ENCODE measurements at places on chromosomes 16 and 17.

DNA sequence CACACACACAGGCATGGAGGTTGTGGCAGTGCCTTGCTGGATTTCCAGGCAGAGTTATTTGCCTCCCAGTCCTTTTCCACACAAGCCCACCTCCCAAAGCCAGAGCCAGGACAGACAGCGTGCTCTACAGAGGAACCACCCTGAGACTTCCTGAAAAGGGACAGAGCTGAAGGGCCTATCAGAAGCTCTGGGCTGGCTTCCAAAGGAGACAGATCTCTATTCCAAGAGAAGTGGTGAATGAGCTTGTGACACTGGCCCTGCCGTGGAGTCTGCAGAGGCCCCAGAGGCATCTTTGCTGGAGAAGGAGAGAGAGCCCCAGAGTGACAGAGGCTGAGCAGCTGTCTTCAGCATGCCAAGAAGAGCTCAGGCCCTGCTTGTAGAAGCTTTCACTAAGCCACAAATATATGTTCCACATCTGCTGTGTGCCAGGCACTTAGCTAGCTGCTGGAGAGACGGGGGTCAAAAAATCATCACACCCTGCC is 8.3 kb upstream of the LPCAT2 start:
- DNase-seq, result peak; percentile 46

- no peak for DNase-seq
Measured at GRCh38 chr16:75248536-75249380, 2.7 kb downstream of the BCAR1 start.

DNA sequence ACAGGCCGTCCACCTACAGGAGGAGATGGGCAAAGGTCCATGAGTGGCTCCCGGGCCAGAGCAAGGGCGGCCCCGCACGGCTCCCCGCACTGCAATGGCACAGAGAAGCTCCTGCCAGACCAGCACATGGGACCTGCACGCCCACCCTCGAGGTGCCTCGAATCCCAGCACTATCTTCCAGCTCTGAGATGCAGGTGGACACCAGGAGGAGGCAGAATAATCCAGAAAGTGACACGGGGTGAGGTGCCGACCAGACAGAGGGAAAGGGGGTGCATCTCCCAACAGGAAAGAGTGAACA is 26.5 kb upstream of the C16orf95 start:
- DNase-seq, result no peak

DNA sequence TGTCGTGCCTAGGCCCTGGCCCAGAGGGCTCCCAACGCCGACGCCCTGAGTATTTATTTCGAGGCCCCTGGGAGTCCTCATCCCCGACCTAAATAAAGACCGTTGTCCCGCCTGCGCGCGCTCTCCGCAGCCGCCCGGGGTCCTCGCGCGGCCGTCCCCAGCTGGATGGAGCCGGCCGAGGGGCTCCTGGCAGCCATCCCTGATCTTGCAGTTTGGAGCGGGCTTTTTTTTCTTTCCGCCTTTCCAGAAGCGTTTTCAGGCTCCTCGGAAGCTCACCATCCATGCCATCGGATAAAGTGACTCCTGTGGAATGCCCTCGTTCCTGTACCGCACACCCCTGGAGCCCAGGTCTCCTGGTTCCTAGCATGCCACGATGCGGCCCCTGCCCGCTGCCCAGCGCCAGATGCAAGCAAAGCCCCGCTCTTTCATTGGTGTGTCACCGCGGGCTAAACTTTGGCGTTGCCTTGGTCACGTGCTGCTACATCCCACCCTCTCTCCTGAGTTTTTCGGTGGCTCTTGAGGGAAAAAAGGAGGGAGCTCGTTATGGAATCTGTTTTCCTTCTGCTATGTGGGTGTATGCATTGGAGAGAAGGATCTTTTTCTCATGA is 716 bp downstream of the TMEM94 start:
- DNase-seq, result peak; percentile 72

DNA sequence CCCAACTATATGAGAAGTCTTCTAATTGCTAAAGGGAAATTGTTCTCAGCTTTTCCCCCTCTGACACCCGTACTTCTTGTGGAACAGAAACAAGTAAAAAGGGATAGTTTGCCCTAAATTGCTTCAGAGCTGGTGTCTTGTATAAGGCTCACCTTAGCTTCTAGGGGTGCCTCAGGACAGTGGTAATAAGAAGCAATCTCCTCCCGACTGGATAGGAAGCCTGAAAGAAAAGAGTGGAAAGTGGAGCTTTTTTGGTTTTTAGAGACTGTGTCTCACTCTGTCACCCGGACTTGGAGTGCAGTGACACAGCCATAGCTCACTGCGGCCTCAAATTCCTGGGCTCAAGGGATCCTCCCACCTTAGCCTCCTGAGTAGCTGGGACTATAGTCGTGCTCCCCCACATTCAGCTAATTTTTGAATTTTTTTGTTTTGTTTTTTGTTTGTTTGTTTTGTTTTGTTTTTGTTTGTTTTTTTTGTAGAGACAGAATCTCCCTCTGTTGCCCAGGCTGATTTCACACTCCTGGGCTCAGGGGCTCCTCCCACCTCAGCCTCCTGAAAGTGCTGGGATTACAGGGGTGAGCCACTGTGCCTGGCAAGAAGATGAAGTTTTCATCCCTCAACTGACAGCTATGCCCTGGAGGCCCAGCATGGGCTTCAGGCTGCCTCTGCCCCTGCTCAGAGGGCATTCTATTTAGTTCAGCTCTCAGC is 3.4 kb downstream of the TAT start:
- no peak for DNase-seq

DNA sequence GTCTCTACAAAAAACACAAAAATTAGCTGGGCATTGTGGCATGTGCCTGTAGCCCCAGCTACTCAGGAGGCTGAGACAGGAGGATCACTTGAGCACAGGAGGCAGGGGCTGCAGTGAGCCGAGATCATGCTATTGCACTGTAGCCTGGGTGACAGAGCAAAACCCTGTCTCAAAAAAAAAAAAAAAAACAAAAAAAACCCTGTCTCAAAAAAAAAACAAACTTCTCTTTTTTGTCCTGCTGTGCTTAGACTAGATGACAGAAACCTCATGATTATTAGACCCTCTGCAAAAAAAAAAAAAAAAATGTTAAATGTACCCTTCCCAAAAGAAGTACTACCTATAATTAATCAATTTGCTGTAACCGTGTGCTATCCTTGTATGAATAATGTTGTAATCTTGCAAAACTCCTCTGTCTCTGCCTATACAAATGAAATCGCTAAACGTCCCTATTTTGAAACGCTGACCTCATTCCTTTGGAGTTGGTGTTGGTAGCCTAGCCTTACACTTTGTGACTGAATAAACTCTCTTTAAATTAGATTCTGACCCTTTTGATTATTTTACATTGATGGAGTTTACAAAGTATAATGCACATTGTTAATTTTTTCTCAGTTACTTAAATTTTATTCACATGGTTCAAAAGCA is 13.6 kb upstream of the DHRS7B start:
- no peak for DNase-seq

GRCh38 chr17:39926135-39926587 is 1.2 kb downstream of the ORMDL3 start:
- no peak for DNase-seq

All from foreskin fibroblast (primary cell).